ENCODE measurements at places on chromosomes 2 and 18.

GRCh38 chr2:119108186-119108585 lies 50.4 kb downstream of the C1QL2 start:
- DNase-seq, result no peak

DNA sequence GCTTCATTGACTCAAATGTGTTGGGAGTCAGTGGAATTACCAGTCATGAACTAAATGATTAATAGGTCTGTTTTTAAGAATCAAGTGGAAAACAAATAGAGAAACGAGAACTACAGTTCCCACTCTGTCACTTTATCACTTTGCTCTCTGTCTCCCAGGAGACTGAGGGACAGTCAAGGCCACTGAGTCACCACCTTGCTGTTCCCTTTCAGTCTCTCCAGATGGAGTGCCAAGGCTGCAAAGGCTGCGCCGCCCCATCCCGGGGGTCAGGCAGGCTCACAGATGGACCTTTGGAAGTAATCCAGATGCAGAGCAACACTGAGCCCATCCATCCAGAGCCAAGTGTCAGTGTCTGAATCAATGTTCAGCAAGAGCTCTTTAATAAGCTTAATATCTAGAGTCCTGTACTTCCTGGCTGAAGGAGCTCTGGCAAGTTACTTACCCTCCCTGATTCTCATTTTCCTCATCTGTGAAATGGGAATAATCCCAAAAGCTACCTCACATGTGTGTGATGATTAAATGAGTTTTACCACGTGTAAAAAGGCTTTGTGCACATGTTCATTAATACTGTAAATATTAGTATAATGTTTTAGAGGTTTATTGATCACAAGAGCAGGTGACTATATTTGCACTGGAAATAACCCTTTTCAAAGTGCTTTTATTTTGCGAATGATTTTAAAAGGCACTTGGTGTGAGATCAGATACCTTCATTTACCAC lies 43.0 kb upstream of the EFEMP1 start:
- DNase-seq, result no peak

DNA sequence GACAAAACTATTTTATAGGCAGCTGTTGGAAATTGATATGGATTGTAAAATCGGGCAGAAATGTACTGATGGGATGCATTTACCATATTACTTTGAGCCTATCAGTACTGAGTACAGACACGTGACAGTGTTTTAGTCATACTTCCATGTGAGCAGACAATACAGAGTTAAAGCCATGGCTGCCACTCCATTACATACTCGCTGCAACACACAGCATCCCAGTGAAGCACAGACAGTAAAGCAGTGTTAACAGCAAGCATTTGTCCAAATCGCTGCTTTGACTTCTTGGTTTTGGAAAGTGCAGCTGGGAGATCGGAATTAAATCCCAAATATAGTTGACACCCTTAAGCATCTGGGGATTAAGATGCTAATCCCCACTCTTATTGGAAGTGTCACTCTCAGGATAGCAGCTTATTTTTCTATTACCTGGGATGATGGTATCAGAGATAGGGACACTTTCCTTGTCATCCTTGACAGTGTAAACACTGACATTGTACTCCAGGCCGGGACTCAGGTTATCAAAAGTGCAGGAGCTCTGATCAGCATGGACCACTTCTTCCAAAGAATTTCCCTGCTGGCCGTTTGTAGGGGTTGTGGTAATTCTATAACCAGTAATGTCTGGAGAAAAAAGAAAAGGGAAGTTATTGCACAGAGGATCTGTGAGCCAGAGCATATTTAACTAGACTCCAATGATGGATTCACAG lies 41.6 kb downstream of the FN1 start:
- DNase-seq, result no peak

GRCh38 chr18:58590254-58590653 lies 38.6 kb downstream of the ALPK2 start:
- DNase-seq, result no peak

DNA sequence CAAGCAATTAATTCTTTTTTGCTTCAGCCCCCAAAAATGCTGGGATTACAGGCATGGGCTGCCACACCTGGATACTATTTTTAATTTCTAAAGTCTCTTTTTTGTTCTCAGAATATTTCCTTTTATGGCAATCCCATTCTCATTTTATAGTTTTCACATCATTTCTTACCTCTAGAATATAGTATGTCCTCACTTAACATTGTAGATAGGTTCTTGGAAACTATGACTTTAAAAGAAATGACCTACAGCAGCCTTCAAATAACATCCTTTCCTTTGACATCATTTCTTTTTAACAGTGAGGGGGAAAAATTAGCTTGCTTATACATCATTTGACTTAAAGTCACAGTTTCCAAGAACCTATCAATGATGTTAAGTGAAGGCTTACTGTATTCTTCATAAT lies 31.6 kb downstream of the RBBP8 start:
- no peak for DNase-seq

GRCh38 chr2:121255358-121255757 lies 29.6 kb downstream of the TFCP2L1 start:
- DNase-seq, result no peak

DNA sequence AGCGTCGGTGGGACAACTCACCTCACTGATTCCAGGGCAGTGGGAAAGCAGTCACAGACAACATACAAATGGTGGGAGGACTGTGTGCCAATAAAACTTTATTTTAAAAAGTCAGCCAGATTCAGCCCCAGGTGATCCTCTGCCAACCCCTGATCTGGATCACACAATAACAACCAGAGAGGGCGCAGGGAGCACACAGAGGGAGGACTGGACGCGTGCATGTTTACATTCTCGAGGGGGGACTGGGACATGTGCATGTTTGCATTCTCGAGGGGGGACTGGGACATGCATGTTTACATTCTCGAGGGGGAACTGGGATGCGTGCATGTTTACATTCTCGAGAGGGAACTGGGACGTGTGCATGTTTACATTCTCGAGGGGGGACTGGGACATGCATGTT lies 209.5 kb downstream of the NDUFA10 start:
- DNase-seq, result no peak

Measured in RPMI8226 (cell line).